ENCODE measurements at places on chromosomes 5 and 9.
A peak's percentile ranks its signal among the peaks of the same experiment; 100 is the strongest.

DNA sequence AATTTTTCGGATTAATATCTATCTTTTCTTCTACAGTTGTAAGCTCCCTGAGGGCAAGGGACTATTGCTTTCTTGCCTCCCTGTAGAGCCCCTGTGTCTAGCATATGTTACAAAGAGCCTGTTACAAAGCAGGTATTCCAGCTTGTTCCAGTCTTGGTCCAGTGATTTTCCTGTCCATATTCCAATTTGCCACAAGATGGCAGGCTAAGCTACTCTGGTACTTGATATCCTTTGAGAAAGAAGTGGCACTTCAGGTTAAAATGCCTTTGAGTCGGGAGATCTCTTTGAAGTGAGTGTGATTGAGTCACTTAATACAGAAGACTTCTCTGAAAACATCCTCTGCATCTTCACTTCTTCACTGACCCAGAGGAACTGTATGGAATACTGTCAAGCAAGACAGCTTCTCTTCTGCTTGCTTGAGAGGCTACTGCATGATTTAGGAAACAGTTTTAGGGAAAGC, 24.5 kb downstream of the CAVIN4 start:
- peak; percentile 70 for DNase-seq

- DNase-seq = no peak
Measured at GRCh38 chr9:23556459-23556858, 269.6 kb downstream of the ELAVL2 start.

DNA sequence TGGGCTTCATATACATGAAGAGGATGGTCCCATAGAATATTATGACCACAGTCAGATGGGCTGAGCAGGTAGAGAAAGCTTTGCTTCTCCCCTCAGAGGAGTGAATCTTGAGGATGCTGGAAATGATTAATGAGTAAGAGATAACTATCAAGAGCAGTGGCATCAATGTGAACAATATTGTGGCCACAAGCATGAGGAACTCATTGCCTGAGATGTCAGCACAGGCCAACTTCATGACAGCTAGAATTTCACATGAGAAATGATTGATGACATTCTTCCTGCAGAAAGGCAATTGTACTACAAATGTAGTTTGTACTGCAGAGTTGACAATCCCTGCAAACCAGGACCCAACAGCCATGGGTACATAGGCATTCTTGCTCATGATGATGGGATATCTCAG, 586 bp downstream of the OR13C9 start:
- no peak for DNase-seq

- no peak for DNase-seq
Measured at GRCh38 chr5:142821733-142822487, 51.7 kb downstream of the ARHGAP26 start.

DNA sequence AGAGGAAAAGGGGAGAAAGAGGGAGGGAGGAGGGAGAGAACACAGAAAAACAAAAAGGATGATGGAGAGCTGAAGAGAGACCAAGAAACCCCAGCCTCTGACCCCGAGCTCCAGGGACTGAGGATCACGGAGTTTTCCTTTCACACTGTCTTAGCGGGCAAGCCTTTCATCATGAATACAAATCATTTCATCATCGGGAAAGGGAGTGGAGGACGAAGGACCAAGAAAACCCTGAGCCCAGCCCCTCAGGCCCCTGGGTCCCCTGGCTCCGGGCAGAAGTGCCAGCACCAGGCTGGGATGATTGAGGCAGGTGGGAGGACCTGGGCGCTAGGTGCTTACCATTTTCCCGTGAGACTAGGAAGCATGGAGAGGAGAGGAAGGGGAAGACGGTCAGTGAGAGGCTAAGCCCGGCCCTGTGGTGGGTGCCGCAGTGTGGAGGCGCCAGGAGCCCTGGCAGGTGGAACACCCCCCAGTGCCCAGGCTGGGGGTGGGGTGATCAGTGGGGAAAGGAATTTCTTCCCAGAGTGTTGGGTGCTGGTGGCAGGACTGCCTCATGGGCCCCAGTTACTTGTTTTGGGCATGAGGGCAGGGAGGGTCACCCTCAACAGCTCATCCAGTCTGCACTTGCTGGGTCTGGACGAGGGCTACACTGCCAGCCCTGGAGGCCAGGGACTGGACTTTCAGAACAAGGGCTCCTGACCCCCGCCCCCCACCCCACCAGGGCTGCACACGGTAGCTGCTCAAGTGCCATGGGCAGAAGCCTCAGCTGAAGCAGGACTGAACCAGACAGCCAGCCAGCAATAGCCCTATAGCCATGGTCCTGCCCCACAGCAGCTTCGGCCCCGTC, 49.0 kb upstream of the SARDH start:
- no peak for DNase-seq

- DNase-seq = no peak
Measured at GRCh38 chr9:86349271-86349670, 4.9 kb downstream of the TUT7 start.

DNA sequence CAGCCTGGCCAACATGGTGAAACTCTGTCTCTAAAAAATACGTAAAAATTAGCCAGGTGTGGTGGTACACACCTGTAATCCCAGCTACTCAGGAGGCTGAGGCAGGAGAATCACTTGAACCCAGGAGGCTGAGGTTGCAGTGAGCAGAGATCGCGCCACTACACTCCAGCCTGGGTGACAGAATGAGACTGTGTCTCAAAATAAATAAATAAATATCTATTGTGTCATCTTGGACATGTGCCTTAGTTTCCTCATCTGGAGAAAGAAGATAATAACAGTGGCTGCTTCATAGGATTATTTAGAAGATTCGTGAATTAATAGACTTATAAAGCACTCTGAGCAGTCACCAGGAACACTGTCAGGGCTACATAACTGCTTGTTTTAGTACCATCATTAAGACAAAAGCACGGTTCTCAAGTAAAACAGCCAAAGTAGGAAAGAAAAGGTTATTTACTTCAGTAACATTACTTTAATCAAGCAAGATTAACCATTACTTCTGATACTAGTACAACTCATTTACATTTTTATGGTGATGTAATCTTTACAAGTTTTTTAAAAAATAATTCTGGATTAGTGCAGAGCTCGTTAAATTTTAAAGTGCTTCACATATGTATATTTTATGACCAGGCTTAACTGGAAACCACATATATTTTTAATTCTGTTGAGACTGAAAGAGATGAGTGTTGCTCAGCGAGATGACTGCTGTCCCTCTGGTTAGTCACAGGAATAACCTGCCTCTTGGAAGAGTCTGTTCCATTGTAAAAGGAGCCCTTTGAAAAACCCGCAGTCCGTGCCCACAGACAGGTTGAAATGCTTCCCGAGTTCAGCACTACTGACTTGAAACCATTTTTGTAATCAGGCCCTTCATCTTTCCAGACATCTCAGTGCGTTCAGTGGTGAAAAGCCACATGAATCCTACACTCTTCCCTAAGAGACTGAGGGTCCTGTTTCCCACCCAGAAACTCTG, 36.7 kb downstream of the ANKH start:
- DNase-seq = no peak

DNA sequence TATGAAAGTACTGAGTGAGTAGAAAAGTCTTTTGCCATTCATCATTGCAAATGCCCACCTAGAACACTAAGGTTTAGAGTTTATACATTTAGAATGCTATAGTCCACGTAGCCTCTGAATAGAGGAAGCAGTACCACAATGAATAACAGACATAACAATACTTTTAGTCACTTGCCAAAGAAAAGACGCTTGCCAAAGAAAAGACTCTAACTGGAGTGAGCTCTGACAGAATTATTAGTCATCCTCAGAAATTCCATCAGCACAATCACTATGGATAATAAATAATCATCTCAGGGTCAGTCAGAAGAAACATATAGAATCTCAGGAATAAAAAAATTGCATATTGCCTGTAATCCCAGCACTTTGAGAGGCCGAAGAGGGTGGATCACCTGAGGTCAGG, 168.5 kb upstream of the TARS1 start:
- no peak for DNase-seq

DNA sequence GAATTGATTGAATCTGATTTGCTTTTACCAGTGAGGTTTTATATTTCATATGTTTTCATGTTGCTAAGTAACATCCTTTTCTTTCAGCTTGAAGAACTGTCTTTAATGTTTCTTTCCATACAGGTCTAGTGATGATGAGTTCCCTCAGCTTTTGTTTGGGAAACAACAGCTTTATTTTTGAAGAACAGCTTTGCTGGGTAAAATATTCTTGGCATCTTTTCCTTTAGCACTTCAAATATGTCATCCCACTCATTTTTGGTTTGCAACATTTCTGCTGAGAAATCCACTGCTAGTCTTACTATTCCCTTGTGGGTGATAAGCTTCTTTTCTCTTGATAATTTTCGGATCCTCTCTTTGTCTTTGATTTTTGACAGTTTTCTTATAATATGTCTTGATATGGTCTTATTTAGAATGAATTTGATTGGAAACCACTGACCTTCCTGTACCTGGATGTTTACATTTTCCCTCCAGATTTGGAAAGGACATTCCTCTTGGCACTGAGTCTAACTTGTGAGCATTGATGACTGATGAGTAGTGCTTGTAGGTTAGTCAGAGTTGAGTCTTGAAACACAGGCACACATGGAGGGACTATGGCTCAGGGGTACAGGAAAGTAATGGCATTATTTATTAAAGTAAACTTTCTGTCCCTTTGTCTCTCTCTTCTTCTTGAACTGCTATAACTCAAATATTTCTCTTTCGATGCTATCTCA, 220.3 kb downstream of the SPATA31D1 start:
- DNase-seq = no peak

GRCh38 chr5:151902215-151902614, 22.4 kb downstream of the GLRA1 start:
- DNase-seq = no peak

DNA sequence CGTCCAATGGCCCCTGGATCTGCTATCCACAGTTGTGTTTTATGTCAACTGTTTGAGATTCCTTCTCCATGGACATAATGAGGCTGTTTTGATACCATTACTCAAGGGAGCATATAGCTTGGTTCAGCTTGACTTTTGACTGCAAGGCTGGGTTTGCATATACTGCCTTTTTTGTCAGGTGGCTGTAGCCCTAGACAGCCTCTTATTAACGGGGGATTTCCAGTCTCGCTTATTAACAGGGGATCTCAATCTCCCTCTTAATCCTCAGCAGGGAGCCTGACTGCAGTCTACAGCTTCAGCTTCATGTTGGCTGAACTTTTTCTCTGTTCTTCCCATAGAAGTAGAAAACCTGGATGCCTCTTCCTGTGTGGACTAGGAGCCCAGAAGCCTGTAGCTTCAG, 73.7 kb upstream of the TNC start:
- no peak for DNase-seq

DNA sequence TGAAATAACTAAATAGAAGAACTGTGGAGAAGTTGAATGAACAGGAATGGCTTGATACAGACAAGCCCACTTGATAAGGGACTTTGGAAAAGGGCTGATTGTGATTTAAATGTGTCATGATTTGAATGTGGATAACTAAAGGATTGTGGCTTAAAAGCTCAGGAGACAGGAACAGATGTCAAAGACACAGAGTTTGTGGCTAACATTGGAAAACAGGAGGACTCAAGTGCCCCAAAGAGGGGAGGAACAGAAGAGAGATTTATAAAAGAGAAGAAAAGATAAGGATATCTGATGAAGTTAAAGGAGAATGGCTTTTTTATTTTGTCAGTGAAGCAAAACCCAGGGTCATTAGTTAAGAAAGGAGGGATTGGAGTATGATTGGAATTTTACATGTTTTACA, 124.2 kb upstream of the TRPM3 start:
- DNase-seq = no peak

DNA sequence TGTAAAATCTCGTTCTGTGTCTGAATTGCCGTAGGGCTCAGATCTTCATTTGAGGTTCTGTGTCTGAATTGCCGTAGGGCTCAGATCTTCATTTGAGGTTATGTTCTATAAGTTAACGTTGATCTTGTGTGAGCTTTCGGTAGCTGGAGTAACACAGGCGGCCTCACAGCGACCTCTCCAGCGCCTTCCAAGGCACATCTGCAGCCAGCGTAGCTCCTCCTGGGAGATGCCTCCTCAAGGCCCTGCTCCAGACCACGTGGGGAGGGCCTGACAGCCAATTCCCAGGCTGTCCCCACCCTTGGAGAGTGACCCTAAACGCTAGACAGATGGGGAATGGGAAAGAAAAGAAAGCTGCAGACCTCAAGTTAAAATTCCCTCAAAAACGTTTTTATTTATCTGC, 8.7 kb upstream of the AHRR start:
- DNase-seq = no peak

GRCh38 chr5:91928754-91929521, 545.8 kb upstream of the ARRDC3 start:
- no peak for DNase-seq

- no peak for DNase-seq
Measured at GRCh38 chr9:114004221-114004716, 73.8 kb downstream of the AMBP start.

- no peak for DNase-seq
Measured at GRCh38 chr9:92895812-92896436, 18.1 kb upstream of the ZNF484 start.

GRCh38 chr9:6901180-6901579, 143.4 kb downstream of the KDM4C start:
- DNase-seq = no peak

DNA sequence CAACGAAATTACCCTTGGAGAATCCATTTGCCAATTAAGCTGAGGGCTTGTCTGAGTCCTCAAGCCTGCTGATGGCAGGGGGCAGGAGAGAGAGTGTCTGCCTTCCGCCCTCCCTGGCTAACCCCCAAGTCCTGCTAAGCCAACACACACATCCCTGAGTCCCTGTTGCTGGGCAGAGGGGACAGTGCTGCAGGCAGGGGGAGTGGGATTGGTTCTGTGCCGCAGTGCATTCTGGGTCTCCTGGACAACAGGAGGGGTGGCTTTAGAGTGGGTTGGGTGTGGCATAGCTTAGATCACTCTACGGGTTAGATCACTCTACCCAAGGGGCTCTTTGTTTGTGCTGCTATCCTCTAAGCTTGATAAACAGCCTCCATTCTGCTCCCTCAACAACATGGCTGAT, 427.7 kb downstream of the CDK5RAP2 start:
- DNase-seq = no peak

DNA sequence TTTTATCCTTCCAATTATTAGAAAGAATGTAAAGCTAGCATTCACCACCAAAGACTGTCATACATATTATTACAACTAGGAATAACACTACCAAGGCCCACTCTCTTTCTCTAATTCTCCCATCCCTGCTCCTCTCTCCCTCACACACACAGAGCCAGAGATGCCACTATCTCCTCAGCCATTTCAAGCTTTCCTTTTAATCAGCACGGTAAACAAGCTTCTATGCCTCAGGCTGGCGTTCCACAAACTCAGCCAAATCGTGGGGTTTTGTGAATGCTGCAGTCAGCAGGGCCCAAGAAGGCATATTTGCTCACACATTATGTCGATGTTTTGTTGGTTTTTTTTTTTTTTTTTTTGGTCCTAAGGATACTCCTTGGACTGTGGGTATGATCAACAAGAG, 979.9 kb upstream of the DMAC1 start:
- no peak for DNase-seq

- no peak for DNase-seq
Measured at GRCh38 chr5:136246122-136246521, 53.2 kb upstream of the SMIM32 start.

DNA sequence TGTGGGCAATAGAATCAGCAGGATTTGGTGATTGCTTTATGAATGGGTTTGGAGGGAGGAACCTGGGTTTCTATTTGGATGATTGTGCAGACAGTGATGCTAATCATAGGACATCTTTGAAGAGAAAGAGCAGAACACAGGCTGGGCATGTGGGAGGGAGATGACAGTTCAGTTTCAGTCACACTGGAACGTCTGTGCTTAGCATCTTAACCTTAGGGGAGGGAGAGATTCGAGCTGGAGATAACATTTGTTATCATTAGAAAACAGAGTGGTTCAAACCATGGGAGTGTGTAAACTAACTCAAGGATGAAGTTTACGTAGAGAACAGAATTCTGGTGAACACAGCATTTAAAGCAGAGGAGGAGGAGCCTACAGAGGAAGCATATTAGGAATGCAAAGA, 138.6 kb upstream of the PPP2R2B start:
- DNase-seq = no peak
